ENCODE measurements at places on chromosomes 12 and 14.

DNA sequence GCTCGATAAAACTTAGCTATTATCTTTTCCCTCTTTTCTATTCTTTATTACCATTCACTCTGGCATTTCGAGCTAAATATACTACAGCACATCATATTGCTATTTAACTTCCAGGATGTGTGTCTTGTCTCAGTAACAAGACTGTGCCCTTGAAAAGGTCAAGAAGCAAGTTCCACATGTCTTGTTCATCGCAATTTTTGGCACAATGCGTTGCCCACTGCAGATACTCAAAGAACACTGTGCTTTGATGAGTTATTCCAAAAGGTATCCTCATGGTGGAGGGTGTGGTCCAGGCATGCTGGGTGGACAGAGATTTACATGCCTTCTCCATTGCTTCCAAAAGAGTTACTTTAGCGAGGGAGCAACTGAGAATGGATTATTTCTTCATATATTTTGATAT, 6.6 kb downstream of the E2F7 start:
- DNase-seq: peak; percentile 40

DNA sequence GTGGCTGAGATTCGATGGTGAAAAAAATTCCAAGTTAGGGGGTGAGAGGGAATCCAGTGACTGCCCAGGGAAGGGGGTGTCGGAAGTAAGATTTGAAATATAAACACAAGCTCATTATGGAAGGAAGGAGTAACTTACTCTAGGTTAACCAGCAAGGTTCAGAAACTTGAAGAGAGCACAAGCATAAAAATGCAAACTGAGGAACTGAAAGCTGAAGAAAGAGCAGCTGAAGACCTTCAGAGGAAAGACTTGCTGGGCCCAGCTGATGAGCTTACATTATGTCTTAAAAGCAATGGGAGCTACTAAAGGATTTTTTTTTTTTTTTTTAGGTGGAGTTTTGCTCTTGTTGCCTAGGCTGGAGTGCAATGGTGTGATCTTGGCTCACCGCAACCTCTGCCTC, 189.7 kb upstream of the GRIN2B start:
- DNase-seq: no peak

GRCh38 chr12:10196210-10196609, 16.5 kb upstream of the GABARAPL1 start:
- no peak for DNase-seq

GRCh38 chr14:87797001-87797400, 196.0 kb downstream of the GALC start:
- no peak for DNase-seq

DNA sequence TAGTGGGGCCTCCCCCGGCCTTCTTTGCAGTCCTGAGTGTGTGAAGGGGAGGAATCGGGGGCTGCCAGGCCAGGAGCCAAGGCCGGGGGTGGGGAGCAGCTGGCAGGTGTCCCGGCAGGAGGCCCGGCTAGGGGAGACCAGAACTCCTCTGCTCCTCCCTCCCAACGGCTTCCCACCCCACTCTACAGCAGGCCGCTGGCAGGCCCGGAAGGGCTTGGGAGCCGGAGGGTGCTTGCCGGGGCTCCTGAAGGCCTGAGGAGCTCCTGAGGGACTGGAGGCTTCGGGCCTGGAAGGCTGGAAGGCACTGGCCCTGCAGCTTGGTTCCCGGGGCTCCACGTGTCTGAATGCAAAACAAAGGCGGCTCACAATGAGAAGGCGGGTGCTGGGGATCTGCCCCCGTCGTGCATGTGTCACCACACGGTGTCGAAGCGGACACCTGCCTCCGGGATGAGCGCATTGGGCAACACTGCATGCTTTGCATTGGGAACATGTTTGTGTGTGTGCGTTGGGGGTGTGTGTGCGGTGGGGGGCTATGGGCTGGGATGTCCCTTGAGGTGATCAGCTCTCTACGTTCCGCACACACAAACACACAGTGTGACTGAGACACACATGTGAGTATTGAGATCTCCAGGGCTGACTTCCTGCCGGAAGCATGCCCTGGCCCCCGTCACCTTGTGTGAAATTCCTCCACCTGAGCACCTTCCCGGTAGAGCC, 30.9 kb upstream of the ANKRD9 start:
- peak; percentile 51 for DNase-seq

- DNase-seq: peak; percentile 92
These were observed 70.0 kb downstream of the PDE3A start for GRCh38 chr12:20438299-20438779.

DNA sequence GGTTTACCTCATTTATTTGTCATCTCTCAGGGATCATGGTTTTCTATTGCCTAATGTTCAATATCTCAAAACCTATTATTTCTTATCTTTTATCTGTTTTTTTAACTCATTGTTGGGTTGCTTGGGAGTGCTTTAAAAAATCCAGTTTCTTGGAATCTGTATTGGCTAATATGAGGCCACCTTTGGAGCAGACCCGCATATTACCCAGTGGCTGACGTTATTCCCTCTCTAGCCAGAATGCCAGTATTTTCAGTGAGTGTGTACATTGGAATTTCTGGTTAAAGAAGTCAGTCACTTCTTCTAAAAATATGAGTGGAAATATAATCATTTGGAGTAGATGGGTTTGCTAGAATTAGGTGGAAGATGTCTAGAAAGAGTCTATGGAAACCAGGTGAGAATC, 38.3 kb downstream of the PRMT8 start:
- peak; percentile 8 for DNase-seq

- DNase-seq: peak; percentile 15
These were observed 50.1 kb upstream of the LIMA1 start for GRCh38 chr12:50333441-50333840.

DNA sequence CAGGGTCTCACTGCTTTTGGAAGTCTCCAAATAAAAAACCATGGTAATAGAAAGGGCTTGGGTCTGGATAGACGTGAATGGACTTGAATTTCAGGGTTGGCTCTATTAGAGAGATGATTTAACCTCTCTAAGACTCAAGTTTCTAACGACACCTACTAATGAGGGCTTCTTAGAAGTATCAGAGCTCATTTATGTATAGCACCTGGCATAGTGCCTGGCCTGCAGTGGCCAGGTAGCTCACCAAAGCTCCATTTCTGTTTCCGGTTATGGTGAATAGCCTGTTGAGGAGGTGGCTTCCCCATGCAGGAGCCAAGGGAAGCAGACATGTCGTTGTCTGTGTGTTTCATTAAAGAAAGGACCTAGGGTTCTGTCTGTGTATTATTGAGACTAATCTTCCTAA, 108.6 kb downstream of the ETV6 start:
- DNase-seq: no peak

- peak; percentile 70 for DNase-seq
These were observed 20.4 kb downstream of the YAF2 start for GRCh38 chr12:42217656-42218055.

GRCh38 chr12:112352921-112353320, 29.3 kb downstream of the HECTD4 start:
- no peak for DNase-seq

DNA sequence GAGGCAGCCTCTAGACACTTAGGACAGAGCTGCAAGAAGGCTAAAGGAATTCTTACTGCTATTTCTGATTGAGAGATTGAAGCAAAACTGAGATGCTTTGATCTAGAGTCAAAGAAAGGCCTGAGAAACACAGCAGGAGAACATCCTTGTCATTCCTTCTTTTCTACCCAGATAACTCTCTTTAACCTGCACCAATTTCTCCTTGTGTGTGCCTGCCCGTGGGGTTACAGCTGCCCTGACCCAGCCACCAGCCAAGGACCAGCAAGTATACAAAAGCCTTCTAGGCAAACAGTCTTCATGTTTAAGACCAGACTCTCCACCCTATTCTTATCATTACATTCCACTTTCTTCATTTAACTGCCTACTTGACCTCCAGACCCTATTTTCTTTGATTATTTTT, 81.7 kb upstream of the PRB2 start:
- no peak for DNase-seq

DNA sequence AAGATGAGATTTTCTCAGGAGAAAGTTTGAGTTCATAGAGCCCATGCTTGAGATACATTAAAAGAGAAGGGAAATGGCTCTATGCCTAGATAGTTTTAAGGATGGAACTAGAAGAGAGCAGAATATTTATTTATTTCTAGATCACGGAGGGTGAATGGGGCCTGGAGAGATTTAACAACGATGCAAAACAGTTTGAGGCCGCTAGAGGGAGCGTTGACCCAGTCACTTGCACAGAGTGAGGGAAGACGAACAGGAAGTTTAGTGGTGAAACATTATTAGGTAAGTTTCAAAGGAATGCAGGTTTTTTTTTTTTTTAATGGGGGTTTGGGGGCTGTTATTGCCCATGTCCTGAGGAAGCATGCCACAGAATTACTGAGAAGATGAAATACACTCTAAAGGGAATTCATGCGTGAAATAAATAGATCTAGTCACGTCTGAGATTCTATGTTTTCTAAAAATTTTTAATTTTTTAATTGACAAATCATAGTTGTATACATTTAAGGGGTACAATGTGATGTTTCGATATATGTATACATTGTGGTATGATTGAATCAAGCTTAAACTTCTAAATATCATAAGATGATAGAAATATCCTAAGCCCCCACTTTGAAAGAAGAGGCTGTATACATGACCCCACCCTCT, 14.8 kb upstream of the PPP1R1A start:
- DNase-seq: peak; percentile 75

DNA sequence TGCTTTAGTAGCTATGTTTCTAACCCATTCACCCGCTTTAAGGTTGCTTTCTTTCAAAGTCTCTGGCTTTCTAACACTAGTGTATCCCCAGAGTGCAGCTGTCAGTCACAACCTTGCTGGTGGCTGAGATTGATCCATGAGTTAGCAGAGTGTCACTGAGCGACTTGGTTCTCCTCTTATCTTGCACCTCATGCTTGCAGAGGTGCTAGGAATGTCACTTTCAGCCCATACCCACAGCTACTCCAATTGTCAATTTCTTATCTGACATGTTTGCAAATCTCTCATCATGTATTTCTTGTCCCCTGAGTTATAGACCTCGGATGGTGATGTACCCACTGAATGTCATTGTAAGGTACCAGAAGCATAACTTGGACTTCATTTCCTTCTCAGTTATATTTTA, 1110.2 kb downstream of the GALC start:
- no peak for DNase-seq

DNA sequence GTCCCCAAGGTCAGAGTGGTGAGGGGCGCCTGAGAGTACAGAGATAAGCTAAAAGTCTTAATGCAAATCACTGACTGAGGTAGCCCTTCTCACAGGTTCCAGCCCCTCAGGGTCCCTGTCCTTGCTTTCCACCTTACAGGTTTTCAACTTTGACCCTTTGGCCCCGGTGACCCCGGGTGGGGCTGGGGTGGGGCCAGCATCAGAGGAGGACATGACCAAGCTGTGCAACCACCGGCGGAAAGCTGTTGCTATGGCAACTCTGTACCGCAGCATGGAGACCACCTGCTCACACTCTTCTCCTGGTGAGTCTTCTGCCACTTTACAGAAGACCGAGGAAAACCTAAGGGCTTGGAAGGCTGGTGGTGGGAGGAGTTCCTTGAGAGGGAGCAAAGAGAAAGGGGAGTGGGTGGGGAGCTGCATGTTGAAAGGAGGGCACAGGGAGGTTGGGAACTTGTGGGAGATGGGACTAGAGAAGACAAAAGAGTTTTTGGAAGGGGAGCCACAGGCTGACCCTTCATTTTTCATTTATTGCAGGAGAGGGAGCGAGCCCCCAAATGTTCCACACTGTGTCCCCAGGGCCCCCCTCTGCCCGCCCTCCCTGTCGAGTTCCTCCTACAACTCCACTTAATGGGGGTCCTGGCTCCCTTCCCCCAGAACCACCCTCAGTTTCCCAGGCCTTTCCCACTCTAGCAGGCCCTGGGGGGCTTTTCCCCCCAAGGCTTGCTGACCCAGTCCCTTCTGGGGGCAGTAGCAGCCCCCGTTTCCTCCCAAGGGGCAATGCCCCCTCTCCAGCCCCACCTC, 2.4 kb downstream of the MBD6 start:
- no peak for DNase-seq

DNA sequence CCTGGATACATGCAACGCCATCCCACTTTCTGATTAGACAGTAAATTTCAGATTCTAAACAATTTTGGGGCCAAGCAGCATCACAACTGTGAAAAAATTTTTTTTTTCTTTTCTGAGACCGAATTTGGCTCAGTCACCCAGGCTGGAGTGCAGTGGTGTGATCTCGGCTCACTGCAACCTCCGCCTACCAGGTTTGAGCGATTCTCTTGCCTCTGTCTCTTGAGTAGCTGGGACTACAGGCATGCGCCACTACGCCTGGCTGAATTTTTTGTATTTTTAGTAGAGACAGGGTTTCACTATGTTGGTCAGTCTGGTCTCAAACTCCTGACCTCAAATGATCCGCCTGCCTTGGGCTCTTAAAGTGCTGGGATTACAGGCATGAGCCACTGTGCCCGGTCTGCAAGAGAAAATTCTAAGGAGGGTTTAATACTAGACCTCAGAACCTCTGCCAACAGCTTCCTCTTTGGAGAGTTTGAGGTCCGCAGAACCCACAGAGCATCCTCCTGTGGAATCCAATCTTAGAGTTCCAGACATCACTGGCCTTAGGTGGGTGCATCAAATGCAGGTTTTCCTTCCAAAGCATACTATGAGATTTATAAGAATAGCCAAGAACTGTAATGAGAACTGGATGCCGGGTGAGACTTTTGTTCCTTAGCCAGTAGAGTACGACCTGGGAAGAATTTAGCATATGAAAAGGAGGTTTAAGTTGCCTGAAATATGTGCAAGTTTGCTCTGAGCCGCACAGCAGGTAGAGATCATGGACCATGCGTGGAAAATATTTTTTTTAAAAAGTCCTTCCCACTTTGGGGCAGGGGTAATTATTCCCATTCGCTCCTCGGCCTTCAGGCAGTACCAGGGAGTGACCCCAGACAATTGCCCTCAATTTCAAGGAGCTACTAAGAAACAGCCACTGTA, 7.8 kb upstream of the PHC1 start:
- DNase-seq: no peak

DNA sequence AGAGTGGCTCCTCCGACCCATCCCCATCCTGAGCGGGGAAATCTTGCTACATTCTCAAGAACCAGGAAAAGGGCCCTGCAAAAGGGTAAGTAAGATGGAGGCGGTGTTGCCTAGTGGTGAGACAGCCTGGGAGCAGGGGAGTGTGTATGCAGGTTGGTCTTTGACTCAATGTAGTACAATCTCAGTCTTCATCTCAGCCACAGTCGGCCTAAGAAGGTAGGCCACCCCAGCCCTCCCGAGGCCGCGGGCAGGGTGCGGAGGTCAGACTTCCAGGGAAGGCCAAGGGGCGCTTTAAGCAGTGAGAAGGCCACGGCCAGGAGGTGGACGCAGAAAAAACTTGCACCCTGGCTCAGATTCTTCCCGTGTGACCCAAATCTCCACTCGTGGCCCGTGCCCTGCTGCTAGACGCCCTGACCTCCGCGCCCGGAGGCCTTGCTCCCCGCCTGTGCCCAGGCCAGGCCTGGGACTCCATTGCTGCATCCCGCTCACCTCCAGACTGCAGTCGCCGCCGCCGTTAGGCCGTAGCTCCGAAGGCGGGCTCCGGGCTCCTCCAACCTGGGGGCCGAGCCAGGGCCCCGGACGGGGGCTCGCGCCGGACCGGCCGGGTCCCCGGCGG, 435 bp downstream of the FOXM1 start:
- peak; percentile 36 for DNase-seq

- no peak for DNase-seq
These were observed 9.1 kb downstream of the OR6S1 start for GRCh38 chr14:20632448-20632830.

- DNase-seq: peak; percentile 75
These were observed 6.9 kb downstream of the PABPN1 start for GRCh38 chr14:23327947-23328744.

GRCh38 chr12:78343657-78344056, 513.0 kb downstream of the NAV3 start:
- DNase-seq: no peak

GRCh38 chr12:114860969-114861368, 177.0 kb upstream of the TBX3 start:
- DNase-seq: no peak
